ENCODE measurements at places on chromosomes 7 and 10.

- no peaks in the 10 kb centered on the region for H3K4me1 ChIP-seq
- H3K4me3 ChIP-seq: no peak overlapping the region
- no peak overlapping the region for H3K27ac ChIP-seq
These were observed 74.0 kb downstream of the ADCY1 start for GRCh38 chr7:45647967-45648670.

DNA sequence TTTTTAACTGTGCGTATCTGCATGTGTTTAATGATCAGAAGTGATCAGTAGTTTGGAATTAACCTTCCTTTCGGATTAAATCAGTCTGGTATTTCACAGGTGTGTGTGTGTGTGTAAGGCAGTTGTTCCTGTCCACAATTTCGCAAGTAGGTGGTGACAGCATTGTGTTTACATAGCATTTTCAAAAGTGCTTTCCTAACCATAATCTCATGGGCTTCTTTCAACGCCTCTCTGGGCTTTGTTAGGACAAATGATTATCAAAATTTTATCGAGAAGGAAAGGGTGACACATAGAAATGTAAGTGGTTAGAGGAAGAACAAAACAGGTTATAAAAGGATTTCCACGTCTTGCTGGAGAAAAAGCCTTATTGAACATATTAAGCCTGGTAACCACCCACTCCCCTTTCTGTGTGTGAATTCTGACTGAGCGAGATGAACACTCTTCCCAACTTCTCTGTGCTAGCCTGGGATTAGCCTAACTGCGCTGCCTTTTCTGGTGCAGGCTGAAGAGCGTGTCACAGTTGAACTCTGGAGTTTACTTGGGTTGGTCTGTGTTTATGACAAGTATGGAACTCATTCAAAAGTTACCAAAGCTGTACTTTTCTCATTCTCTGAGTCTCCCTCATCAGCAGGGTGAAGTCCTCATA, 292.3 kb upstream of the PITRM1 start:
- peaks cover 4% of the 10 kb centered on the region for H3K4me1 ChIP-seq
- no peaks in the 10 kb centered on the region for H3K36me3 ChIP-seq
- no peak for DNase-seq
- H3K4me3 ChIP-seq: no peak overlapping the region
- H3K27ac ChIP-seq: no peak overlapping the region

DNA sequence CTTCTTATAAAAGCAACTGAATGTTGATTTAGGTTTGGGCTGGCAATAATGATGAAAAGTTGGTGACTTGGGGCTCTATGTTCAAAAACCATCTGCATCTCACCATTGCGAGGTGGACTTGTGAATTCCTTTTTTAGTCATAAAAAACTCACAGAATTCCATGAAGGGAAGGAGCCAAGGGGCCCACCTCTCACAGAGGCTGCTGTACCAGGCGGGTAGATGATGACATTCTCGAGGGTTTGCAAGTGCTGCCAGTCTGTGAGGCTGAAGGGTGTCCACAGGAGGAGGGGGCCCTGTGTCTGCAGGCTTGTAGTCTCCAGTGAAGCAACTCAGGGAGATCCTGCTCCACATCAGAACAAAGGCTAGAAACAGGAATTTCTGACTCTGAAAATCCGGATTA, 195.5 kb upstream of the ZNF32 start:
- DNase-seq: no peak
- no peak overlapping the region for H3K27ac ChIP-seq
- no peak overlapping the region for H3K4me3 ChIP-seq
- no peaks in the 10 kb centered on the region for H3K27me3 ChIP-seq
- peaks cover 4% of the 10 kb centered on the region for H3K4me1 ChIP-seq

DNA sequence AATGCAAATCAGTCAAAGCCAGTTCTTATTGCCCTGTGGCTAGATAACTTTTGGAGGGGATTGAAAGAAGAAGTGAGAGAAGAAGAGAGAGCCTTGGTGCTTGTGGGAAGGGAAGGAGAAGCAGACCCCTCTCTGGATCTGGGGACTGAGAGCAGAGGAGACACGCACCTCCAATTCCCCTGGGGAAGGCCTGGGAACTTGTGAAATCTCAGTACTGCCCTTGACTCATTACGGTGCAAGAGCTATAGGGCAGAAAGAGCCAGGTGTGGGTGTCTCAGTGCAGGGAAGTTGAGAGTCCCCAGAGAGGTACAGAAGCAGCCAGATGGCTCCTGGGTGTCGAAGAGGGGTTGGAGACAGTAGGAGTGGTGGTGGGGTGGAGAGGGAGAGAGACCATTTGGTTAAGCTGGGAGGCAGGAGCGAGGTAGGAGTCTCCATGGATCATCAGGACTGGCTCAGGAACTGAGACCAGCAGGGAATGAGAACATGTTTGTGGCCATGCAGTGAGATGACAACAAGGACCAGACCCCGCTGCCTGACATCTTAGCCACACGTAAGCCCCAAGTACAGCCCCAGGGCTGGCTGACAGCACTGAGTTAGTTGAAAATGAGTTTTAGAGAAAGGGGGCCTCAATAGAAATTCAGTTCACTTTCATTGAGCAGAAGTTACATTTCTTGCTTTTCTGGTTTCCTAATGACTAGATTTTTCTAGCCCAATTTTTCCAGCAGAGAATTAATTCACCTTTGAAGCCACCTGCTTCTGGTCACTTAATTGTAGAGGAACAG, 238.2 kb downstream of the BUB3 start:
- H3K27ac ChIP-seq: no peak overlapping the region
- H3K27me3 ChIP-seq: no peaks in the 10 kb centered on the region
- no peaks in the 10 kb centered on the region for H3K4me1 ChIP-seq
- no peak overlapping the region for H3K4me3 ChIP-seq
- DNase-seq: no peak

DNA sequence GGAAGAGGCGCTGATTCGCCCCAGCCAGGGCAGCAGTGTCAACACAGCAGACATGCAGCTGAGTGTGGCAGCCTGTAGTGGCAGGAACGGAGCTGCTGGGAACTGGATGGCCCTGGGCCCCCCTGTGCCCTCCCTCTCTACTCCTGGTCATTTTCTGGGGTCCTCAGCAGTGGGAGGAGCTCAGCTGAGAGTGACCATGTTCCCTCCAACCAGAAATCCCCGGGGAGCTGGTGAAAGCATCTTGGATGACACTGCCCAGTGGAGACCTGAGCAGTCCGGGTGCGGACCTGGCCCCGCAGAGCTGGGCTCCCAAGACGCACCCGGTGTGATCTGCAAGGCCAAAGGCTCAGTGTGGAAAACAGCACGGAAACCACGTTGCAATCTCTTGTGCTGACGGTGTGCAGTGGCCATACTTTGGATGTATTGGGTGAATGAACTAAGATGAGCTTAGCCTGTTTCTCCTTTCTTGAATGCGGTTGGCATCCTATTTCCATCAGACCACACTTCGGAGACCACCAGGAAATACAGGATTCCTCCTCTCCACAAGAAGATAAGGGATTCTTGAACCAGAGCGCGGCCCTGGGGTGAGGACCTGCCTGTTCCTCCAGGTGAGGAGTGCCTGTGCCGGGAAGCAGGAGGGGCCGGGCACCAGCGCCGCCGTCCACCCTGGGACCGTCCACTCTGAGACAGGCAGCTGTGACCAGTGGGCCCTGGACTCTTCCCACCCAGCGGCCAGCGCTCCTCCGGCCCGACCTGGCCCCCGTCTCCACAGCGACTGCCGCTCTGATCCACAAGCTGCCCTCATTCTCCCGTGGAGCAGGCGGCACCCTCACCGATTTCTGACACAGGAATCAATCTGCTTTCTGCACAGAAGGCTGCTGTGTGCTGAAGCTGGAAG, 93.5 kb upstream of the DIP2C start:
- no peaks in the 10 kb centered on the region for H3K4me1 ChIP-seq
- no peak for DNase-seq
- no peak overlapping the region for H3K4me3 ChIP-seq
- H3K27ac ChIP-seq: no peak overlapping the region
- H3K27me3 ChIP-seq: no peaks in the 10 kb centered on the region

GRCh38 chr7:74178632-74179031, 4.5 kb downstream of the EIF4H start:
- peaks cover 3% of the 10 kb centered on the region for H3K36me3 ChIP-seq
- no peak for DNase-seq
- H3K27me3 ChIP-seq: no peaks in the 10 kb centered on the region
- H3K4me3 ChIP-seq: no peak overlapping the region
- H3K27ac ChIP-seq: no peak overlapping the region

DNA sequence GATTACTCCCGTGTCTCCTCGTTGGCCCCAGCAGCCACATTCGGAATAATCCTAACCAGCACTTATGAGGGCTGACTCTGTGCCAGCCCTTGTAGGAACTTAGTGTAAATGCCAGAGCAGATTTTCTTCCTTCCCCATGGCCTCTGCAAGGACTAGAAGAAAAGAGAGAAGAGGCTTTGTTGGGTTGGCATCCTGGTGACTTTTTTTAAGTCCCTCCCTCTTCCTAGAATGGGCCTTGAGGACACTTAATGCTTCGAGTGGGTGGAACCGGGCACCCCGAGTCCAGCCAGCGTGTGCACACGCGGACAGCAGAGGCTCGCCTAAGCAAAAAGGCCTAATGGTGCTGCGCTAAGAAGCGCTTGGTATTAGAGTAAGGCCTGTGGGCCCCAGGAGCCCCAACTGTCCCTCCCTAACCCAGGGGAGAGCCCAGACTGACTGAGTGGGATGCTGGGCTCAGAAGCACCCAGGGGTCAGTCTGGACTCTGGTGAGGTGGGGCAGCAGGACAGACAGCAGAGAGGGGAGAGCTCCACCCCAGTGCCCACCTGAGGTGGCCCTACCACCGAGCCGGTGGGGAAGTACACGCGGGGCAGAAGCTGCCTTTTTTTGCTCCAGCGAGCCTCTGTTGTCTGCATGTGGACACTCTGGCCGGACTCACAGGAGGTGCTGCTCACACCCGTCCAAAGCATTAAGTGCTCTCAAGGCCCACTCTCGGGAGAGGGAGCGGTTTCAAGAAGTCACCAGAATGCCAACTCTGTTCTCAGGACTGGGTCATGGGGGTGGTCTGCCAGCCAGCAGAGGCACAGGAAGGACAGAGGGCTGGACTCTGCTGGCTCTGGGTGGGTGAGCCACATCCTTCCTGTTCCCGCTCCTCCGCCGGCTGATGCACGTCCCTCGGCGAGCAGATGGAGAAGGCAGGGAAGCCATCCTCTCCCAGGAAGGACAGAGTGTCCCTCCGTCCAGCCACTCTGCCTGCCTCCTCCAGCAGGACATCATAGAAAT, 12.5 kb downstream of the ITPRIP start:
- no peak for DNase-seq
- H3K36me3 ChIP-seq: no peaks in the 10 kb centered on the region
- H3K27me3 ChIP-seq: no peaks in the 10 kb centered on the region

GRCh38 chr10:117929327-117930067, 117.2 kb downstream of the RAB11FIP2 start:
- DNase-seq: no peak
- H3K27ac ChIP-seq: no peak overlapping the region
- H3K4me3 ChIP-seq: no peak overlapping the region
- no peaks in the 10 kb centered on the region for H3K4me1 ChIP-seq
- H3K27me3 ChIP-seq: no peaks in the 10 kb centered on the region
- H3K36me3 ChIP-seq: no peaks in the 10 kb centered on the region

- DNase-seq: no peak
- no peaks in the 10 kb centered on the region for H3K27me3 ChIP-seq
- no peaks in the 10 kb centered on the region for H3K36me3 ChIP-seq
- no peak overlapping the region for H3K27ac ChIP-seq
- H3K4me3 ChIP-seq: no peak overlapping the region
These were observed 20.3 kb downstream of the PPIF start for GRCh38 chr10:79367426-79368189.

GRCh38 chr10:31605861-31606525, 287.0 kb downstream of the ZEB1 start:
- peaks cover 10% of the 10 kb centered on the region for H3K4me1 ChIP-seq
- no peak overlapping the region for H3K27ac ChIP-seq
- H3K4me3 ChIP-seq: no peak overlapping the region
- no peaks in the 10 kb centered on the region for H3K27me3 ChIP-seq
- H3K36me3 ChIP-seq: no peaks in the 10 kb centered on the region

DNA sequence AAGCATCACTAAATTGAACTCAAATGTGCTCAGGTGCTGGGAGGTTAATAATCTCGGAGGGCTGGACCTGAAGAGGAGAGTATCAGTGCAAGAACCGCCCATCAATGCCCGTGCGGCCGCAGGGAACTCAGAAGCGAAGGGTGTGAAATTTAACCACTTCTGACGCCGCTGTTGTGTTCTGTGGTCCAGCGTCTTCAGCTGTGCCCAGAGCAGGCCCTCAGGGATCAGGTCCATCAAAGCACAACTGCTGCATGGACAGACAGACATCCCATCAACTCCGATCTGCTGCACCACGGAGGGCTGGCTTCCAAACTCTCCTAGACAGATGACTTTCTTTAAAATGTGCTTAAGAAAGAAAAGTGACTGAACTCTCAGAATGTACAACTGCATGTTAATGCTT, 144.9 kb upstream of the TCERG1L start:
- no peak overlapping the region for H3K27ac ChIP-seq
- DNase-seq: no peak
- H3K27me3 ChIP-seq: no peaks in the 10 kb centered on the region

GRCh38 chr7:73435471-73436009, 2.0 kb downstream of the FZD9 start:
- H3K27ac ChIP-seq: no peak overlapping the region
- H3K27me3 ChIP-seq: no peaks in the 10 kb centered on the region
- no peak overlapping the region for H3K4me3 ChIP-seq
- no peak for DNase-seq
- no peaks in the 10 kb centered on the region for H3K36me3 ChIP-seq

DNA sequence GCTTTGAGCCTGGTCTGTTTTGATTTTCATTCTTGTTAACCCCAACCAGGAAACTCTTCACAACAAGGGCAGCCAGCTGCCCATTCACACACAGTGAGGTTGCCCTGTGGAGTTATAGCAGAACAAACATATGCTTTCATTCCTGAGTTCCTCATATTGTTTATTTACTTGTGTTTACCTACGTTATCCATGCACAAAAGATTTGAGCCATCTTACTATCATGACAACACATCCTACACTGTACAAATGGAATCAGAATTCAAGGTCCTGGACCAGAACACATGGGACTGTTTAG, 21.7 kb upstream of the BMPER start:
- H3K4me1 ChIP-seq: no peaks in the 10 kb centered on the region
- H3K4me3 ChIP-seq: no peak overlapping the region
- no peak for DNase-seq

GRCh38 chr10:43060291-43060690, 16.6 kb upstream of the RET start:
- H3K27me3 ChIP-seq: no peaks in the 10 kb centered on the region
- H3K36me3 ChIP-seq: no peaks in the 10 kb centered on the region
- H3K4me1 ChIP-seq: no peaks in the 10 kb centered on the region
- DNase-seq: no peak
- no peak overlapping the region for H3K27ac ChIP-seq

DNA sequence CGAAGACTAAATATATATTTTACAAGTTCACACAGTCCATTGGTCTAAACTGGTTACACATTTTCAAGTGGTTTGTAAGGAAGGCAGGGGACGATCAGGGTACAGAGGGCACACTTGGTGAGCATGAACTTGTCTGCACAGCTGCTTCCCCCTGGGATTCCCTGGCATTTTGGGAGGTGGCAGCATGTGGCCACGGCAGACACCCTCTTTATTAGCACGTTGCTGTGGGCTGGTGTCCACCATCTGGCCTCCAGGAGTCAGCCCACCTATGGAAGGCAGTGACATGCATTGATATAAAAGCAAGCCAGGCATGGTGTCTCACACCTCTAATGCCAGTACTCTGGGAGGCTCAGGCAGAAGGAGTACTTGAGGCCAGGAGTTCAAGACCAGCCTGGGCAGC, 350.2 kb downstream of the TYW1 start:
- H3K27me3 ChIP-seq: no peaks in the 10 kb centered on the region
- H3K27ac ChIP-seq: no peak overlapping the region
- no peak for DNase-seq

- peaks cover 33% of the 10 kb centered on the region for H3K4me1 ChIP-seq
- H3K27me3 ChIP-seq: no peaks in the 10 kb centered on the region
- peaks cover 4% of the 10 kb centered on the region for H3K36me3 ChIP-seq
- H3K27ac ChIP-seq: no peak overlapping the region
- no peak for DNase-seq
These were observed 10.4 kb downstream of the TM9SF3 start for GRCh38 chr10:96576277-96576980.
